ENCODE measurements at places on chromosomes 13 and 19.

DNA sequence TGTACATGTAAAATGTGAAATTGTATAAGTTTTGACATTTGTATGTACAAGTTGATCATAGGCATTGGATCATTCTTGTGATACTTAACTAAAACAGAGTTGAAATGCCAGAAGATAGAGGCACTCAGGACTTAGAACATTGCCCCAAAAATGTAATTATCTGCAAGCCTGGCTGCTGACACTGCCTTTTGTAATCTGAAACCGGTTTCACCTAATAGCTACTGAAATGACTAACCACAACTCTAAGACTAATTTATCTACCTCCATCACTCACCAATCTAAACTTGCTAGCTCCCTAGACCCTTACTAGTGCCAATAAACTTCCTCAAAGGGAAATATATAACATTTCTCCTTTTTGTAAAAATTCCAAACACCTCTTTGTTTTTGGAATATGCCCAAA lies 2596.2 kb downstream of the PCDH9 start:
- DNase-seq, result no peak

- no peak for DNase-seq
Observed at GRCh38 chr13:28077231-28077630, 23.1 kb downstream of the FLT3 start.

DNA sequence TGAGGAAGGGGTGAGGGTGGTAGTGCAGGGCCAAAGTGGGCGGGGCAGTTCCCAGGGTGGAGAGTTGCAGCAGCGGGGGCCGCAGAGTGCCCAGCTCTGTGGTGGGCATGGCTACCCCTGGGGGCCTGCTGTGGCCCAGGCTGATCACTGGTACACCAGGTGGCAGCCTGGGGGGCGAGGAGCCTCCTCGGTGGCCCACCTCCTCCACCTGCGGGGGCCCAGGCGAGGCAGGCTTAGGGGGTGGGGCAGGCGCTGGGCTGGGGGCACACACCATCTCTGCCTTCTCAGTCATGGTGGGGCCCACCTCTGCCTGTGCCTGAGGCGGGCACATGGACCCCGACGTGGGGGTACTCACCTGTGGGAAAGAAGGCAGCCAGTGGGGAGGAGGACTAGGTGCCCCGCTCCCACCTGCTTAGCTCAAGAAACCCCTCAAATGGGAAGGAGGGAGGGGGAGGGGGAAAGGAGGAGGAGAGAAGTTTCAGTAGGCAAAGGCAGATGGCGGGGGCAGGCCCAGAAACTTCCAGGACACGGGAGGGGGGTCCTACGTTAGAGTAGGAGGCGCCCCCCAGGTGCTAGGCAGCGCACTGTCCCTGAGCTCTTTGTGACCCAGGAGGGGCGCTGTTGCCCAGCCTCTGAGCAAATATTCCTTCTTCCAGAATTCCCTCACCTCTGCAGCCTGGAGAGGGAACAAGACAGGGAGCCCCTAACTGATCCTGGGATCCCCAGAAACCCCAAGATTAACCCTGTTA lies 1.6 kb downstream of the LYL1 start:
- DNase-seq, result no peak

GRCh38 chr19:9912551-9913236 lies 23.6 kb downstream of the OLFM2 start:
- DNase-seq, result no peak

- no peak for DNase-seq
Observed at GRCh38 chr13:43472339-43472738, 314.4 kb downstream of the ENOX1 start.

- DNase-seq, result no peak
Observed at GRCh38 chr19:47408156-47408938, 11.0 kb downstream of the MEIS3 start.

GRCh38 chr13:40217675-40218074 lies 448.8 kb downstream of the FOXO1 start:
- no peak for DNase-seq

GRCh38 chr13:48162217-48162616 lies 67.3 kb upstream of the MED4 start:
- no peak for DNase-seq

DNA sequence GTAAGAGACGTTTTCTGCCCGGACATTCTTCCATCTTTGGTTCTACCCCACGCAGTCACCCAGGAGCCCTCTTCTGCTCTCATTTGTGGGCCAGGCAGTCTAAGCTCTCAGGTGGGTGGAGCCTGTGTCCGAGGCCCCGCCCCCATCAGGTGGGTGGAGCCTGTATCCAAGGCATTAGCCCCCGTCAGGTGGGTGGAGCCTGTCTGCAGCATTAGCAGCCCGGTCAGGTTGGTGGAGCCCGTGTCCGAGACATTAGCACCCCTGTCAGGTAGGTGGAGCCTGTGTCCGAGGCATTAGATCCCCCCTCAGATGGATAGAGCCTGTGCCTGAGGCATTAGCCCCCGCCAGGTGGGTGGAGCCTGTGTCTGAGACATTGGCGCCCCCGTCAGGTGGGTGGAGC lies 45.5 kb upstream of the C13orf46 start:
- DNase-seq, result no peak

DNA sequence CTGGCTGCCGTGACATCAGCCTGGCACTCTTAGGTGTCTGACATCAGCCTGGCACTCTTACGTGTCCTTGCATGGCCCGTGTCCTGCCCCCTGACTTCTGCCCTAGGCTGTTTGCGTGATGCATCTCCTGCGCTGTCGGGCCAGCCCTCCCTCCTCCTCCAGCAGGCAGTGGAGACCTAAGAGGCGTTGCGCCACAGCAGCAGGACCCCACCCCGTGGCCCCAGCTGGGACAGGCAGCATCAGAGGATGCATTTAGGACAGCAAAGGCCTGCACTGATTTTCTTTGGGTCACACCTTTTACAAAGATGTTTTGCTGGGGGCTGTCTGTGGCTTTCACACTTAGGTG lies 65.3 kb downstream of the GPR12 start:
- no peak for DNase-seq
